ENCODE measurements at places on chromosomes 1 and 21. TPM values are rescaled to one million over a fixed set of nuclear protein-coding genes. Genes with fewer than 3 reads are reported as not detected.

GRCh38 chr1:74266001-74266400 is 30.8 kb downstream of the TNNI3K start:
- DNase-seq: no peak
- no peaks in the 10 kb centered on the region for H3K27me3 ChIP-seq
- no peaks in the 10 kb centered on the region for H3K36me3 ChIP-seq
- no peaks in the 10 kb centered on the region for H3K4me1 ChIP-seq

- no peak overlapping the region for H3K27ac ChIP-seq
- peaks cover 26% of the 10 kb centered on the region for H3K36me3 ChIP-seq
- H3K27me3 ChIP-seq: no peaks in the 10 kb centered on the region
- no peak overlapping the region for H3K4me3 ChIP-seq
- no peaks in the 10 kb centered on the region for H3K4me1 ChIP-seq
These were observed 15.8 kb upstream of the DIP2A start for GRCh38 chr21:46442938-46443337.

GRCh38 chr1:105558023-105558422 is 1498.5 kb upstream of the PRMT6 start:
- H3K27ac ChIP-seq: no peak overlapping the region
- H3K4me3 ChIP-seq: no peak overlapping the region
- no peaks in the 10 kb centered on the region for H3K27me3 ChIP-seq
- H3K36me3 ChIP-seq: no peaks in the 10 kb centered on the region
- no peak for DNase-seq

GRCh38 chr1:148352470-148353053 is 130.5 kb downstream of the PPIAL4G start:
- no peaks in the 10 kb centered on the region for H3K4me1 ChIP-seq
- H3K36me3 ChIP-seq: no peaks in the 10 kb centered on the region
- no peak overlapping the region for H3K27ac ChIP-seq
- no peak for DNase-seq
- peaks cover 98% of the 10 kb centered on the region for H3K27me3 ChIP-seq

DNA sequence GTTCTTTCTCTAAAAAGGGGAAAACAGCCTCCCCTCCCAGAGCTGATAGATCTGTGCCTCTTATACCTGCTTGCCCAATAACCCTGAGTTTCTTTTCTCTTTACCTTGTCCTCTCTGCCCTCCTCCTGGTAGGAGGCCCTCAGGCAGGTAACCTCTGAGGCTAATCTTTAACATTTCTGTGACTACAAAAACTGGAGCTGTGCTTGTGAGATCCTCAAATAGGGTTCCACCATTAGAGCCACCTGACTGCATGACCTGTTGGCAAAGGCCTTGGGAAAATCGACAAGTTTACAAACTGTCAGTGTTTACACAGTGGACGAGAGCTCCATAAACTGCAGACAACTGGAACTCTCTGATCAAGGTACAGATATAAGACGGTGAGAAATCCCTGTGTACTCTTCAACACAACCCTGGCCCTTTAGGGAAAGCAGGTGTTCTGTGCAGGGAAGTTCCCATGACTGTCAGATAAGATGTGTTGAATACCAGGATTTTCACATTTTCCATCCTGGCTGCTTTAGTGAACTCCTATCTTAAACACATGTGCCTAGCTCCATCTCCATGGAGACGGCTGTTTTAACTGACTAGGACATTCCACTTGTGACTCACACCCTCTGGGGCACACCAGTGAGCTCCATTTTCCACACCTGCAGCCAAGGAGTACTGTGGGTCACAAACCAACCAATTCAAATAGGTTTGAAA is 38.3 kb downstream of the ECE1 start:
- no peak overlapping the region for H3K4me3 ChIP-seq
- H3K36me3 ChIP-seq: peaks cover 92% of the 10 kb centered on the region
- no peaks in the 10 kb centered on the region for H3K27me3 ChIP-seq
- H3K4me1 ChIP-seq: peaks cover 9% of the 10 kb centered on the region
- DNase-seq: no peak
- peak overlapping the region; percentile 68 for H3K27ac ChIP-seq

DNA sequence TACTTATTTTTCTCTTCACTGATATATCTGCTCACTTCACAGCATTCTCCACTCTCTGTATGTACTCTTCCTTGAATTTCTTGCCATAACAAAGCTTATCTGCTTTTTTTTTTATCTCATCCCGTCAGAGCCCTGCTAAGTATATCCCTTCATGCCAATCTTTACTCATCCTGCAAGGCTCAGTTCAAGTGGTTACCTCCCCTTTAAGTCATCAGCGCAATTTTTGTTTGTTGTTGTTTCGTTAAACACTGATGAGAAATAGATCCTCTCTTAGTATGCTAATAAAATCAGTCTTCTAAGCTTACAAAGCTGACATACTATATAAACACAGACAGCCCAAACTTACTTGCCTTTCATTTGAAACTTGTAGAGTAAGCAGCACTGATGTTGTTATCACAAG is 17.8 kb downstream of the COL24A1 start:
- no peak overlapping the region for H3K27ac ChIP-seq
- DNase-seq: no peak
- no peaks in the 10 kb centered on the region for H3K4me1 ChIP-seq
- H3K4me3 ChIP-seq: no peak overlapping the region
- no peaks in the 10 kb centered on the region for H3K36me3 ChIP-seq

GRCh38 chr1:36328713-36329112 is 5.3 kb upstream of the EVA1B start:
- no peak for DNase-seq
- H3K27me3 ChIP-seq: peaks cover 7% of the 10 kb centered on the region
- peaks cover 7% of the 10 kb centered on the region for H3K4me1 ChIP-seq
- no peak overlapping the region for H3K27ac ChIP-seq
- H3K4me3 ChIP-seq: no peak overlapping the region

DNA sequence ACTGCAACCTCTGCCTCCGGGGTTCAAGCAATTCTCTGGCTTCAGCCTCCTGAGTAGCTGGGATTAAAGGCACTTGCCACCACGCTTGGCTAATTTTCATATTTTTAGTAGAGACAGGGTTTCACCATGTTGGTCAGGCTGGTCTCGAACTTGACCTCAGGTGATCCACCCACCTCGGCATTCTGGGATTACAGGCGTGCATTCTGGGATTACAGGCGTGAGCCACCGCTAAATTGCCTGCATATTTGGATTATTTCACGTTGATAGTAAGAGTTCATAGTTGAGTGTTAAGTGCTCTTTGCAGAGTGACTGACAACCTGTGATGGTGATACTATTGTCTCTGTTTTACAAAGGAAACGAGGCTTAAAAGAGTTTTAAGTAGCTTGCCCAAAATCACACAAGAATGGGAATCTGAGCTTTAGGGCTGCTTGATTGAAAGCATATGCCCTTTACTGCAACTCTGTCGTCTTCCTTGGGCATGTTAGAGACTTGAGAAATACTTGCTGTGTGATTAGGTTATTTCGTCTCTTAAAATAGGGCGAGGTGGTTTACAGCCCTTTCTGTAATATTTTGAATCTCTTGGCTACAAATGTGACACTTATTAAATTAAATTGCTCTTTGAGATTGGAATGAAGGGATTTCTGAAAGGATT is 12.4 kb downstream of the CDC42 start:
- H3K4me3 ChIP-seq: no peak overlapping the region
- H3K27me3 ChIP-seq: no peaks in the 10 kb centered on the region
- no peak for DNase-seq
- no peaks in the 10 kb centered on the region for H3K36me3 ChIP-seq
- no peak overlapping the region for H3K27ac ChIP-seq

DNA sequence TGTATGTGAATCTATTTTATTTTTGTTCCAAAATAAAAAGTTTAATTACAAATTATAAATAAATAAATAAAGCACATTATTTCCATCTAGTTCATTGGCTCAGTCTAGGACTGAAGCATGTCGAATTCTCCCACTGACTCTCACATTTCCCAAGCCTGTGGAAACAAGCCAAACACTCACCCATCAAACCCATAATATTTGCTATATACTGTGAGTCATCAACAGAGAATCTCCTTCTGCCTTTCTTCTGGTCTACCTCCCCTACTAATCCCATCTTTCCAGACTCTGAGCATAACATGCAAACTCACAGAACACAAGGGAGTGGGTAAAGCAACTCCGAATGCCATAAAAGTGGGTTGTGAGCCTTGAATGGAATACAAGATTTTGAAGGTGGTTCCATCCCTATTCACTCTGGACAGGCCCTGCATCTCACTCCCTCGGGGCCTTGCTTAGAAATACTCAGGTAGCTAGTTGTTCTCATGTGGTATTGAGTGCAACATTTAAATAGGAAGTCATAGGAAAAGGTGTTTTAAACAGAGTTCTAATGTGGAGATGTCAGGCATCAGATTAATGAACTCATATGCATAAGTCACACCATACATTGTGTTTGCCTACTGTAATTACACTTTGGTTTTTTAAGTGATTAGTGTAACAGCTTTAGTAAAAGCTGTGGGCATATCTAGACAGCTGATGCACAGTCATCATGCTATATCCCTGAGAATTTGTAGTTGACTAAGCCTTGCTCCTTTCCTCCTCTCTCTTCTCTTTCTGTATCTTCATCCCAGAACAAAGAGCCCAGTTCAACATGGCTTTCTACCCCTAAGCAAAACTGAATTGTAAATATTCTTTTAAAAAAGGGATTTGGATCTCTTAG is 47.0 kb downstream of the F5 start:
- no peaks in the 10 kb centered on the region for H3K27me3 ChIP-seq
- DNase-seq: no peak
- H3K36me3 ChIP-seq: no peaks in the 10 kb centered on the region
- H3K27ac ChIP-seq: no peak overlapping the region
- no peak overlapping the region for H3K4me3 ChIP-seq
- no peaks in the 10 kb centered on the region for H3K4me1 ChIP-seq

- peak overlapping the region; percentile 74 for H3K27ac ChIP-seq
- peak overlapping the region; percentile 7 for H3K4me3 ChIP-seq
- H3K36me3 ChIP-seq: no peaks in the 10 kb centered on the region
- no peak for DNase-seq
- H3K4me1 ChIP-seq: peaks cover 68% of the 10 kb centered on the region
These were observed 69.2 kb downstream of the MORN1 start for GRCh38 chr1:2322065-2322571.

GRCh38 chr1:160721473-160721872 is 9.9 kb upstream of the CD48 start:
- H3K4me3 ChIP-seq: no peak overlapping the region
- no peak overlapping the region for H3K27ac ChIP-seq
- no peaks in the 10 kb centered on the region for H3K27me3 ChIP-seq
- DNase-seq: no peak

DNA sequence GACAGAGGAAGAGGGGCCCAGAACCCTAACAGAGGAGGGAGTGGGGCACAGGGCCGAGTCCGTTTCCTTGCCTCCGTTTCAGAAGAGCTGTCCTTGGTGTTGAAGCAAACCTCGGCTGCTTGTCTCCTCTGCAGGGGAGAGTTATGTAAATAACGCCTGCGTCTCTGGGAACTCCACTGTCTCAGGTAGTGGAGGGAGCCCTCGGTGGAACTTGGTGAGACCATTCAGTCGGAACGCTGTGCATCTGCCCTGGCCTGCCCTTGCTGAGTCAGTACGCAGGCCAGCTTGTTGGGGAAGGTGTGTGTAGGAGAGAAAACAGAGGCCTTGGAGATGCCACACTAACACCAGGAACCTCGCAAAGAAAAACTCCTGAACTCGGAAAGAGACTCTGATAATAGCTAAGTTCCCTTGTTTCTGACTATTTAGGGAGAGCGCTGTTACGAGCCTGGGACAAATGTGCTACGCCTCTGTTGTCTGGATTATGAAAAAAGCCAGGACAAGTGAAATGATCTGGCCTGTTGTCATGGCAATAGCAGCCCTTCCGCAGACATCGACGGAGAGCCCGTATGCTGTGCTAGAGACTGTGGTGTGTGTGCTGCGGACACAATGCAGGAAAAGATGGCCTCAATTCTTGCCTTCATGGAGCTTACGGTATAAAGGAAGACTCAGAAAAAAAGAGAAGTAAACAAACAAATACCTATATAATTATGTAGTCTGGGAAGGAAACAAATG is 94.6 kb upstream of the AKT3 start:
- no peaks in the 10 kb centered on the region for H3K36me3 ChIP-seq
- no peak overlapping the region for H3K4me3 ChIP-seq
- no peaks in the 10 kb centered on the region for H3K4me1 ChIP-seq
- no peak overlapping the region for H3K27ac ChIP-seq
- H3K27me3 ChIP-seq: no peaks in the 10 kb centered on the region
- no peak for DNase-seq

GRCh38 chr1:16391411-16391810 is 24.4 kb downstream of the SZRD1 start:
- peaks cover 42% of the 10 kb centered on the region for H3K4me1 ChIP-seq
- no peak overlapping the region for H3K27ac ChIP-seq
- H3K4me3 ChIP-seq: no peak overlapping the region
- DNase-seq: no peak

GRCh38 chr1:21293537-21294265 is 3.4 kb upstream of the ECE1 start:
- DNase-seq: no peak
- peaks cover 23% of the 10 kb centered on the region for H3K4me1 ChIP-seq
- H3K36me3 ChIP-seq: no peaks in the 10 kb centered on the region
- peak overlapping the region; percentile 74 for H3K27ac ChIP-seq
- H3K4me3 ChIP-seq: peak overlapping the region; percentile 4

GRCh38 chr1:171140956-171141687 is 44.0 kb upstream of the FMO2 start:
- H3K36me3 ChIP-seq: no peaks in the 10 kb centered on the region
- no peak for DNase-seq
- H3K27ac ChIP-seq: peak overlapping the region; percentile 15

- no peaks in the 10 kb centered on the region for H3K27me3 ChIP-seq
- H3K4me1 ChIP-seq: no peaks in the 10 kb centered on the region
- no peak overlapping the region for H3K4me3 ChIP-seq
- DNase-seq: no peak
These were observed 26.4 kb upstream of the LRRC8D start for GRCh38 chr1:89794406-89794805.

COL18A1 gene
- total RNA-seq: 69.0 TPM

CD2 gene
- 2.1 TPM for total RNA-seq

CD84 gene
- 1.3 TPM for total RNA-seq

KCNQ4 gene
- total RNA-seq: 2.1 TPM

C8A gene
- not detected for total RNA-seq

LYPD8 gene
- total RNA-seq: not detected

ITGB2 gene
- 47.1 TPM for total RNA-seq

IL22RA1 gene
- total RNA-seq: 3.6 TPM

LAMC2 gene
- 9.4 TPM for total RNA-seq

EXTL1 gene
- total RNA-seq: not detected

GPR37L1 gene
- 0.09 TPM for total RNA-seq

MIXL1 gene
- total RNA-seq: not detected
